ENCODE measurements at places on chromosomes 7 and 10. TPM values are rescaled to one million over a fixed set of nuclear protein-coding genes. Genes with fewer than 3 reads are reported as not detected.

- H3K4me1 ChIP-seq = no peaks in the 10 kb centered on the region
- H3K27ac ChIP-seq = no peak overlapping the region
- H3K4me3 ChIP-seq = no peak overlapping the region
- H3K27me3 ChIP-seq = no peaks in the 10 kb centered on the region
Observed at GRCh38 chr7:72493850-72494661, 81.9 kb upstream of the CALN1 start.

DNA sequence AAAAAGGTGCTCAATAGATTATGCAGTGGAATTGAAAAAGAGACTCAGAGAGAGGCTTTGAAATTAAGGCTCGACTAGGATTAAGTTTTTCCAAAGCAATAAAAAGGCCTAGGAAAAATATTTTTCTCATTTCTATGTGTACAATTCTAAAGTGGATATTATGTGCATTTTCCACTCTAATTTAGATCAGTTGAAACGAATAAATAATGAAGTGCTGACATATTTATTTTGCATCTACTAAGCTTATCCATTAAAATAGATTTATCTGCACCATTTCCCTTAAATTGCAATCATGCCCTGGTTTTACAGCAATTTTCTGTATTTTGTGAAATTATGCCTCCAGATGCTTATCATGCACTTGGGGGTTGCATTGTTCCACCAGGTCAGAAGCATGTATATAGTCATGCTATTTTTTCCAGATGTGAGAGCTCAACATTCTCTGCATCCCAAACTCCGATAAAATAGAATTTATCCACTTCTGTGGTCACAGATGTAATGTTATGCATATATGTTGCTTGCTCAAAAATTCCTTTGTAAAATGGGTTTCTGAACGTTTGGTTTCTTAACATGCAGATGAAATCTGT is 18.3 kb downstream of the FIGNL1 start:
- no peaks in the 10 kb centered on the region for H3K27me3 ChIP-seq
- H3K4me3 ChIP-seq = no peak overlapping the region
- no peak for DNase-seq
- no peaks in the 10 kb centered on the region for H3K4me1 ChIP-seq
- no peaks in the 10 kb centered on the region for H3K36me3 ChIP-seq
- H3K27ac ChIP-seq = no peak overlapping the region

GRCh38 chr7:127844707-127845331 is 186.4 kb downstream of the LRRC4 start:
- H3K4me3 ChIP-seq = no peak overlapping the region
- DNase-seq = no peak
- H3K27ac ChIP-seq = no peak overlapping the region
- no peaks in the 10 kb centered on the region for H3K27me3 ChIP-seq
- no peaks in the 10 kb centered on the region for H3K36me3 ChIP-seq
- H3K4me1 ChIP-seq = peaks cover 12% of the 10 kb centered on the region

FOXI2 gene
- total RNA-seq = not detected

DNA sequence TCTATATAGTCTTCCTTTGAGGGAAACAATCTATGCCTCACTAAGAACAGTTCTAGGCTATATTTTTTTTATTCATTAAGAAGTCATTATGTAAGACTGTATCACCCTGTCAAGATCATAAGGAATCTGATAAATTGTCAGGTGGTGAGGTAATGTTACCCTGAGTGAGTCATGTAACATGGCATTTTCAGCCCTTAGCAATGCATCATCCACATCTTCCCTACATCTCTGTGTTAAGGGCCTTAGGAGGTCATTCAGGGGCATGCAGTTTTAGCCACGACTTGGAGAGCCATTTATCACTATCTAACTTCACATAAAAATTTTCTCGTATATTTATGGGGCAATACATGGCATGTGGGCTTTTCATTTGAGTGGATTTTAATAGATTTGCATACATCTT is 924.5 kb upstream of the MBL2 start:
- H3K4me3 ChIP-seq = no peak overlapping the region
- no peaks in the 10 kb centered on the region for H3K36me3 ChIP-seq
- no peak overlapping the region for H3K27ac ChIP-seq
- no peaks in the 10 kb centered on the region for H3K27me3 ChIP-seq

PTER gene
- 16.8 TPM for total RNA-seq

SFRP4 gene
- total RNA-seq = 37.3 TPM

CHST15 gene
- total RNA-seq = 53.3 TPM

- H3K27ac ChIP-seq = no peak overlapping the region
- H3K36me3 ChIP-seq = no peaks in the 10 kb centered on the region
- no peaks in the 10 kb centered on the region for H3K27me3 ChIP-seq
- no peaks in the 10 kb centered on the region for H3K4me1 ChIP-seq
- DNase-seq = no peak
Observed at GRCh38 chr7:29457565-29458011, 106.0 kb upstream of the PRR15 start.

- no peak overlapping the region for H3K27ac ChIP-seq
- H3K36me3 ChIP-seq = no peaks in the 10 kb centered on the region
- DNase-seq = no peak
- no peaks in the 10 kb centered on the region for H3K27me3 ChIP-seq
Observed at GRCh38 chr7:121761399-121761798, 111.6 kb upstream of the PTPRZ1 start.
